Inflammatory macrophage treated with lipopolysaccharide for 4 hours (primary cell): ENCODE measurements at places on chromosomes 3 and 15.

DNA sequence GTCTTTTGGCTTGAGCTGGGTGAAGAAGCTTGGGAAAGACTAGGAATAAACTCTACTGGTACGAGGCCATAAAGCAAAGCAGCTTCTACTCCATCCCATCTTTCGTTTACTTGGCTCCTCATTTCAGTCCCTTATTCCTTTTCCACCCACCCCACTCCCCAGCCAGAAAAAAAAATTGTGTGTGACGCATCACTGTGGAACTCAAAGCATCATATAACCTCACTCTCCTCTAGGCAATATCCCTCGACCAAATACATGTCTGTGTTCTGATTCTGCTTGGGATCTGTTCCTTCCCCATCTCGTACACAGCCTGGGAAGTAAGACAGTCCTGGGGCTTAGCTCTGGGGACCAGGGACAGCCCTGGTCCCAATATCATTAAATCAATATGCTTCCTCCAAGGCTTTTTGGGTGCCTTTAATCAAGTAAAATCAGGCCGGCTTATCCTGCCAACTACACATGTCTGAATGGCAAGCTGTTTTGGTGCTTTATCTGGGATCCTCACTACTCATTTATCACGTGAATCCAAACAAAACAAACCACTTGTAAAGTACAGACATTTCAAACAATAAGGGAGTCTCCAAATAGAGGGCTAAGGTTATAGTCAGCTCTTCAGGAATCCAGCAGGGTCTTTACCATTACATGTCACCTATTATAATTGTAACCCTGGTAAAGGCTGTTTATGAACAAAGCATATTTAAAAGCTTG lies 74.9 kb upstream of the ZBED2 start:
- no peak for DNase-seq

DNA sequence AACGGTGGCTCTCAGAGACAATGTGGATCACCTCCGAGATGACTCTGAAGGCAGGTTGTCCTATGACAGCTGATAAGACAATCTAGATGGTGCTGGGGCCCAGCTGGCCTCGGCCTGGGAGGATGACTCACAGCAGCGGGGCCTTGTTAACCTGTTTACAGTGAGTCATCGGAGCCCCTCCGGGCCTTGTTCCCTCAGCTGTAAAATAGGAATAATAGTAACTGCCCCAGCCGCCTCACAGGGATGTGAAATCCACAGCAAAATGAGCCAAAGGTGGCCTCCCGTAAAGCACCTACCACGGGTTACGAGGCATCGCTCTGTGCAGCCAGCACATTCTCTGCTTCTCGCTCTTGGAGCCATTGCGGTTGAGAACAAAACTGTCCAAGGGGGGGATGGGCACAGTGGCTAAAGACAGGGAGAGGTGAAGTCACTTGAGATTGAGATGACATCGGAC lies 88.6 kb upstream of the RASGRF1 start:
- no peak for DNase-seq

DNA sequence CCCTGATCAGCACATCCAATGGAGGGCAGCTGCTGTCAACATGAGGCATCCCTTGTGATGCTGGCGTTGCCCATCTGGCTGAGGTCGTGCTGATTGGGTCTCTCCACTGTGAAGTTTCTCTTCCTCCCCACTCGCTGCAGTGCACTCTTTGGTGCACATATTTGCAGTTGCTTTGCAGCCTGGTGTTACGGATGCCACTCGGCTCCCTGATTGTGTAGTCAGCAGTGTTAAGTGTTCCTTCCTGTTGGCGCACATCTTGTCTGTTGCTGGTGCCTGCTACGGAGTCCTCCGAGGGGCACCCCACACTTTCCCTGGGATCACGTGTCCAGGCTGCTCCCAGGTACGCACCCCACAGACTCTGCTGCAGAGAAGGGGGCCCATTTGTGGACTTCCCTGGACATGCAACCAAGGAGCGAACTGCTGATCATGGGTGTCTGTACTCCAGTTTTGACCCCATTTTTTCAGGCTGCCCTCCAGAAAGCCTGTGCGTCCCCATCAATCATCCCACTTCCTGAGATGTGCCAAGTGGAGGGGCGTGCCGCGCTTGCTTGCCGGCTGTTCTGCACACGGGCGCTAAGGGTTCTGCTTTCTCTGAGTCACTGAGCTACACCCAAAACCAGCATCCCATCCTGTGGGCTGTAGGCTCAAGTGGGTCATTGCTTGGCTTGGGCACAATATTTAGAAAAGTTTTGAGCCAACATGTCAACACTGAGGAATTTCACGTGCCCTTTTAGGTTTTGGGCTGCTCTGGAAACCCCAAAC lies 98.6 kb downstream of the FBLN2 start:
- DNase-seq: peak; percentile 58

DNA sequence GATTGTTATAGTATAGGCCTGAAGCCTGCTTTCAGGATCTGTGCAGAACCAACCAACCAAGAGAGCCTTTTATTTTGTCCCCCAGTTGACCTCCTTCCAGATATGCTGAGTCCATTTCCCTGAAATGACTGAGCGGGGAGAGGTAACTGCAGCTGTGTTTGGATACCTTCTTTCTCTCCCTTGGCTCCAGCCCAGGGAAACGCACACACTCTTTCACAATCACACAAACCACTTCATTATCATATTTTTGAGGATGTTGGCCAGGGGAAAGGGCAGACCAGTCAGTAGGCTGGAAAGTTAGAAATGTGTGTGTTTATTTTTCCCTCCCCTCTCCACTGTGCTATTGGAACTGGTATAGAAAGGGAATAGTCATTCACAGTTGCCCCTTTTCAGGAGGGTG lies 417.7 kb upstream of the TBL1XR1 start:
- peak; percentile 78 for DNase-seq

DNA sequence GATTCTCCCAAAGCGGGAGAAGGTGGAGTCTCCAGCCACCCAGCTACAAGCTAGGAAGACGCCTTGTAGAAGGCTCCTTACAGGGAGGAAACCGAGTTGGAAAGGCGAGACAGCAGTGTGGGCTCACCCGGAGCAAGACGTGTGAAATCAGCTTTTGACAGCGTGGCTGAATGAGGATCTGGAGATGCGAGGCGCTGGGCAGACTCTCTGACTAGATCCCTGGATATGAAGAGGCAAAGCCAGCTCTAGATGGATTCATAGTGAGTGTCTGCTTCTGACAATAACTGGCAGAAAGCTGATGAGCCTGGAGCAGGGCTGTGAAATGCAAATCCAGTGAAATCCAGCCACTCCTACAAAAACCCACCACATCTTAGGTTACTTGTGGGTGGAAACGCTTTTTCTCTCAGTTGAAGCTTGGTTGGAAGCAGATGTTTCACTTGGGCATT lies 41.0 kb downstream of the GOLGA6A start:
- DNase-seq: no peak

GRCh38 chr15:41693757-41694156 lies 33.6 kb downstream of the MGA start:
- DNase-seq: no peak

DNA sequence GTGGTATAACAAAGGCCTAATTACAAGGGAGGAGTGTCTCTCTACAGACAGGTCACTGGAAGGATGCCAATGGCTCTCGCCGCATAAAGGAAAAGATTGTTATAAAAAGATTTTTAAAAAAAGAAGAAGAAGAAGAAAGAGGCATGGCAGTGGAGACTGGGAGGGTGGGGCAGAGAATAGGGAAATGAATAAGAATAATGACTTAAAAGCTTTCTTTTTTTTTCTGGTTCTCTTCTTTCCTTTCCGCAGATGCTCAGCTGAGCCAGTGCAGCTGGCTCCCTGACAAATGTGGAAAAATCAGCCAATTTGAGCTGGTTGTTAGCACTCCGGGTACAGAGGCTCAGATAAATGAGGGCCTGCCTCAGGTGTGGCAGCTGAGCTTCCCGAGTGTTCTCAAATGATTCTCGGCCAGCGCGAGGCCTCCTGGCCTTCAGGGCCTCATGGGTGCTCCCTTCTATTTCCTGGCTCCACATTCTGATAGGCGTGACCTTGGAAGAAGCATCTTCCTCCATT lies 234.1 kb downstream of the RORA start:
- DNase-seq: no peak

DNA sequence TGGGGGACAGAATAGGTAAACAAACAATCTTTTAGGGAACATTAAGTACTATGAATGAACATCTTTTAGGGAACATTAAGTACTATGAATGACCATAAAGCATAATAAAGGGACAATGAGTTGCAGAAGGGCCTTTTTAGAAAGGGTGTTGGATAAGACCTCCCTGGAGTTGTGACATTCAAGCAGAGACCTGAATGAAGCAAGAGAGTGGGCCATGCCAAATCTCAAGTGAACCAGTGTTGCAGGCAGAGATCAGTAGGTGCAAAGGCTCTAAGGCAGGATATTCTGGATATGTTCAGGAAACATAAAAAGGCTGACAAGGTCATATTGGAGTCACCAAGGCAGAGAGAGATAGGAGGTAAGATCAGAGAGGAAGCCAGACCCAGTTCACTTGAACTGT lies 29.4 kb upstream of the ZBTB38 start:
- DNase-seq: no peak

GRCh38 chr15:33852094-33852493 lies 116.2 kb upstream of the CHRM5 start:
- no peak for DNase-seq

- DNase-seq: no peak
Observed at GRCh38 chr3:36558961-36559360, 178.7 kb downstream of the STAC start.

DNA sequence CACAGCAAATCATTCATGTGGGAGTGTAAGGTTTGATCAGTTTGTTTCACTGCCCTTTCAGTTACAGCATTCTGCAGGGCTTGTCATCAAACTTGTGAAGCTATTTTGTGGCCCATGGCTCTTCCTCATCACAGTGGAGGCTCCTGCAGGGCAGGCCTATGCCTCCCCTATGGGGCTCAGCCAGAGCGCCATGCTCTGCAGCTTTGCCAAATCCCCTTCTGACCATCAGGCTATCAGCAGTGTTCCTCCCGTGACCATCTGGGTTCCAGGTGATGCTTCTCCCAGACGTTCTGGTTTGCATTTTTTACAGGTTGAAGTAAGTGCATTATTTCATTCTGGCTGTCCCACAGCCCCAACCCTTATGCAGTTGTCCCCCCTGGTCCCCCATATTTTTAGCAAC lies 28.1 kb upstream of the REC114 start:
- no peak for DNase-seq

GRCh38 chr15:91521996-91522395 lies 331.5 kb upstream of the SLCO3A1 start:
- DNase-seq: no peak

DNA sequence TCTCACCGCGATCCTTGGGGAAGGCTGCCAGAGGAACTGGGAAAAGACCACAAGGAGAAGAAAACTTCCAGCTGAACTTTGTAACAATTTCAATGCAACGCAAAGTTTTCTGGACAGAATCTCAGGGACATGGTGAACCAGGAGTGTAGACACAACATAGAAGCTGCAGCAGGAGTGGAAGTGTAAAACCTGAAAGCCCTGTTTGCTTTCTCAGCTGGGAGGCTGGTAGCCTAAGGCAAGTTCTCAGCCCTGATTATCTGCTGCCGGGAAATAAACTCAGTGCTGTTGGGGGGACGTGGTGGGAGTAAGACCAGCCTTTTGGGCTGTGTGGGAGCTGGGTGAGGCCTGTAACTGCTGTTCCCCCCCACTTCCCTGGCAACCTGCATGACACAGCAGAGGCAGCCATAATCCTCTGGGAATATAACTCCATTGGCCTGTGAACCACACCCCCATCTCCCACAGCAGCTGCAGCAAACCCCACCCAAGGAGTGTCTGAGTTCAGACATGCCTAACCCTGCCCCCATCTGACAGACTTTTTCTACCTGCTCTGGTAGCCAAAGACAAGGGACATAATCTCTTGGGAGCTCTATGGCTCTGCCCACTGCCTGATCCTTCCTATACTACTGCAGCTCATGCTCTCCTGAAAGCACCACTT lies 106.7 kb downstream of the ZNF621 start:
- no peak for DNase-seq

DNA sequence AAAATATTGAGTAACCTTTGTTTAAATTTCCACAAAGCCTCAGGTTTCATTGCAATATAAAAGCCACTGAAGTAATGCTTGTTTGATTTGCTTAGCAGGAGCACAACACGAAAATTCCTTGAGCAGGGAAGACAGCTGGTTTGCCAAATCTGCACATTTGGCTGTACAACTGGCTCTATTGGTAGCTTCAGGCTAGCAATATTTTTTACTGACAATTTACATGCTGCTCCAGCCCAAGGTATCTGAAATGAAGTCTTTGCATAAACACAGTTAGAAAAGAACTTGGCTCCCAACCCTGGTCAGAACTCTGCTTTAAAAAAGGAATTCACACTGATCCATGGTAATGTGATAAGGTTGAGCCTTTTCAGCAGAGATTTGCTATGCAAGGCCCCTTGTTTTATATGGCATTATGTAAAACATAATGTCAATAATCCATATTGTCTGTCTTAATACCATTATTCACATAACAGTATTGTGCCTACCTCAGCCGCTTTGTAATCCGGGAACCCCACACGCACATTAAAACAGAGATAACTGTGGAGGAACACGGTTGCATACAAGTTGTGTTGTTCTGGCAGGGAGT lies 55.7 kb upstream of the CHL1 start:
- no peak for DNase-seq

- no peak for DNase-seq
Observed at GRCh38 chr15:55661428-55661827, 73.3 kb upstream of the PYGO1 start.

DNA sequence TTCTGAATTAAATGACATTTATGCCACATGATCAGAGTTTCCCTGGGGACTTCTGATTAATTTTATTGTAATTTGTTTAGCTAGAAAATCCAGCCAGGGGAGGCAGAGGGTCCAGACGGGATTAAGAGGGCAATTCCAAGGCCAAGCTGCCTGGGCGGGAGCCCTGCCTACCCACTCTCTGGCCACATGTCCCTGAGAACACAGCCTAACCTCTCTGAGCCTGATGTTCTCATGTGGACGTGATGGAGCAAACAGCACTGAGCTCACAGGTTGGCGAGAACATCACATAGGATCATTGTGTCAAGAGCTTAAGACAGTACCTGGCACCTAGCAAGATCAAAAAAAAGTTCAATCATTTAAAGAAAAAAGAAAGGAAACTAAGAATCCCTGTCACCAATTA lies 1.0 kb downstream of the LRRC2 start:
- no peak for DNase-seq

GRCh38 chr15:34700891-34701427 lies 53.8 kb downstream of the GJD2 start:
- DNase-seq: no peak

DNA sequence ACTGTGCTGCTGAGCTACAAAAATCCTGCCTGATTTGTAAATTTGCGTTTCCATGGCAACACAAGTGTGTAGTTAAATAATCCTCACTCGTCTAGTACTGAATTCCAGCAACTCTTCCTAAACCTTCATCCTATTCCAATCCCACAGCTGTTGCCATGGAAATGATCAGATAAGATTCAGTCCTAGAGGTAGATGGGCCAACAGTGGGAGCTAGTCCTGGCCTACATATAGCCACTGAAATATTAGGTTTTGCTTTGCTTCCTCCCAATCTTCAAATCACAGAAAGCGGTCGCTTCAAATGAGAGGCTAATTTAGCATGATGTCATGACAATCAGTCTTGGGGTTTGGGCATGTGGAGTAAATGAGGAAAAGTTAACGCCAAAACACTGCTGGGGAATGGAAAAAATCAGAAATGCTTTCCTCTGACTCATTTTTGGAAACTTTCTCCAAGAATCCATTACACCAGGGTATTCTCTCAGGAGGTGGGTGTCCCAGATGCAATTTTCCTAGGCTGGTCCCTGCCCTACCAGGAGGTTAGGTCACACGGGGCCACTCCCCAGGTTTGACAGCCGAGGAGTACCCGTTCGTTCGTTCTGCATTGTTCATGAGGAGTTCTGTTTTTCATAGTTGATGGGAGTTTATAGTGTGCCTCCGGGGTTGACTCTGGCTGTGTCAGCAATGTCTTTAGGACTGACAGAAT lies 159.2 kb upstream of the SLCO3A1 start:
- DNase-seq: no peak
